ENCODE measurements at places on chromosomes 1 and 21. TPM values are rescaled to one million over a fixed set of nuclear protein-coding genes. Genes with fewer than 3 reads are reported as not detected.

The AK5 gene
- total RNA-seq: 0.15 TPM

The NOTCH2 gene
- total RNA-seq: 57.5 TPM

The ADCY10 gene
- total RNA-seq: 5.5 TPM

The TIE1 gene
- 8.5 TPM for total RNA-seq

The SPRR2E gene
- not detected for total RNA-seq

The RIMKLA gene
- 0.25 TPM for total RNA-seq

The KCNN3 gene
- 0.23 TPM for total RNA-seq

The KISS1 gene
- 0.63 TPM for total RNA-seq

The DIO1 gene
- 39.4 TPM for total RNA-seq

The KRTAP19-1 gene
- not detected for total RNA-seq

The PYHIN1 gene
- 0.18 TPM for total RNA-seq
